ENCODE measurements at places on chromosomes 1 and 21. TPM values are rescaled to one million over a fixed set of nuclear protein-coding genes. Genes with fewer than 3 reads are reported as not detected.

DNA sequence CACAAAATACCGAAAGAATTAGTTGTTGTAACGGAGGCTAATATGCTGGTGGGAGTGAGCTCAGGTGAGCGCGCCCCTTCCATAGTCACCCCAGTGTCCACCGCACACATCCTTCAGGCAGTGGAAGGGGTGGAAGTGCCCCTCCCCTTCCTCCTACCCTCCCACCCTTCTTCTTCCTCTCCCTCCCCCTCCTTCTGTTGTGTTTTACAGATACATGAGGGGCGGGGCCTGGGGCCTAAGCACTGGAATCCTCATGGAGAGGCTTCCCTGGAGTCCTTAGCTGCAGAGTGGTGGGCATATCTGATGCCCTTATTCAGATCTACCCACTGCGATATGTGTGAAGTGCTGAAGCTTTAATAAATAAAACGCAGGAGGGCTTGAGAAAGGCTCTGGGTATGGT, 10.3 kb upstream of the ADARB1 start:
- no peaks in the 10 kb centered on the region for H3K36me3 ChIP-seq
- no peaks in the 10 kb centered on the region for H3K4me1 ChIP-seq
- H3K27me3 ChIP-seq = no peaks in the 10 kb centered on the region
- no peak overlapping the region for H3K27ac ChIP-seq

DNA sequence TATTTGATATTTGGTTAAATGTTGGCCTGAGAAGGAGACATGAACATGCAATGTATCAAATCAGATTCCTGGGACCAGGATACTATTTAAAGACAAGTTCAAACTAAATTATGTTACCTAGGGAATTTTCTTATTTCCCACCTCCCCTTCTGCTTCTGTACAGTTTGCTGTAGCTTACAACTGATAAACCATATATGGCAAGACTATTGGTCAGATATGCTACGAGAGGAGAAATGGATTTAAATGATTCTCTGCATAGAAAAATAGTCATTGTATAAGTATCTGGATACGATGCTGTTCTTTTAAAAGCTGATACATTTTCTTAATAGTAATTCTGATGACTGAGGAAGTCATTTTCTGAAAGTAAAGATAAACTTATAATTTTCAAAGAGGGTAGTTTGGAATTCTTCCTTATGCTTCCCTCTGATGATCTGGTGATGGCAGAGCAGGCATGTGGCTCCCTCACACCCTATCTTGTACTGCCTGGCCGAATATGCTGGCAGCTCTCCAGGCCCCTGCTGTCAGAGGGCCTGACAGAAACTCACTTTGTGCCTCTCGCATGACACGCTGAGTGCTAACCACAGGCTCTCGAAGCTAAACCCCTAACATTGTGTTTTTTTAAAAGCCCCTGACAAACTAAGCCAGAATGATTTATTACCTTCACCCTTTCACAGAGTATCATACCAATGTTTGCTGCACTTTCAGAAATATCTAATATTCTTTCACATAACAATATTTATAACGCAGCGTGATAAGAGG, 19.4 kb downstream of the RRP15 start:
- no peaks in the 10 kb centered on the region for H3K36me3 ChIP-seq
- H3K4me3 ChIP-seq = no peak overlapping the region
- H3K27me3 ChIP-seq = no peaks in the 10 kb centered on the region
- no peaks in the 10 kb centered on the region for H3K4me1 ChIP-seq
- no peak for DNase-seq
- no peak overlapping the region for H3K27ac ChIP-seq

Gene OR2T1
- not detected for total RNA-seq

DNA sequence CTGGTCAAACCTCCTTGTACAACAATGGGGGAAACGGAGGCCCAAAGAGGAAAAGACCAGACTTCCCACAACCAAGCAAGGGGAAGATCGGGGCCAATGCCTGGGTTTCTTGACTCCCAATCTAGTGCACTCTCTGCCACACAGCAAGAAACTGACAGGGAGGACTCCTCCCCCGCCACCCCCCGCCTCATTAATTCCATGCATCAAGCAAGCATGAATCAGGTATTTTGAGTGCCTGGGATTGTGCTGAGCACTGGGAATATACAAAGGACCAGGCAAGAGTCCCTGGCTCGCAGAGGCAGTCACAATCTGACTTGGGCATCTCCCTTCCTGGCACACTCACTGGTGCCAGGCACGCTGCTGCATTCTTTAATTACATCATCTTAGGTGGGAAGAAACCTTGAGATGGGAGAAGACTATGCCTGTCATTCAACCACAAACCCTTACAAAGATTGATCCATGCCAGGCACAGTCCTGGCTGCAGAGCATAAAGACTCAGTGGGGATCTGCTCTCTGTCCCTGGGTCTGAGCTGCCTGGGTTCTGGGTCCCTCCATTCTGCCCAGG, 4.4 kb upstream of the KCNC4 start:
- no peak overlapping the region for H3K27ac ChIP-seq
- H3K4me3 ChIP-seq = no peak overlapping the region
- no peak for DNase-seq
- H3K27me3 ChIP-seq = no peaks in the 10 kb centered on the region
- H3K36me3 ChIP-seq = no peaks in the 10 kb centered on the region

- no peak overlapping the region for H3K4me3 ChIP-seq
- H3K27me3 ChIP-seq = no peaks in the 10 kb centered on the region
- H3K27ac ChIP-seq = no peak overlapping the region
- H3K36me3 ChIP-seq = no peaks in the 10 kb centered on the region
- no peak for DNase-seq
Measured at GRCh38 chr21:29315131-29315749, 16.5 kb downstream of the BACH1 start.

Gene IFI44L
- 2.1 TPM for total RNA-seq

GRCh38 chr1:218454700-218455282, 109.7 kb downstream of the TGFB2 start:
- H3K4me1 ChIP-seq = peaks cover under 1% of the 10 kb centered on the region
- no peaks in the 10 kb centered on the region for H3K36me3 ChIP-seq
- H3K4me3 ChIP-seq = no peak overlapping the region
- DNase-seq = no peak
- no peaks in the 10 kb centered on the region for H3K27me3 ChIP-seq

Gene SELE
- total RNA-seq = 0.57 TPM

DNA sequence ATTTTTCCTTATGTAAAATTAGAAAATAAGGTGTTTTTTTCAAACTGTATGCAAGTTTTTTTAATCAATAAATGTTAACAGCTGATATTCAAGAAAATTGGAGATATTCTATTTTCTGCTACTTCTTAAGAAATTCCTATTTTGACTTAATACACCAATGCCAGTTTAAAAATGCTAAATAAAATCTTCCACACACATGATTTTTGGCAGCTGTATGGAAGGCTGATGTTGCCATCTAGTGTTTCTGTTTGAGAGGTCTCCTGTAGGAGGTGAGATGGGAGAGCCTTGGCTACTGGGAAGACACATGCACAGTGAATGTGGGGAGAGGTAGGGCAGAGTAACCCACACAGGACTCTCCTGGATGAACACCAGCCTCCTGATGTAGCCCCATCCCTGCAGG, 29.2 kb upstream of the OR2B11 start:
- no peak overlapping the region for H3K27ac ChIP-seq
- no peaks in the 10 kb centered on the region for H3K4me1 ChIP-seq
- H3K27me3 ChIP-seq = no peaks in the 10 kb centered on the region
- no peaks in the 10 kb centered on the region for H3K36me3 ChIP-seq

- H3K27ac ChIP-seq = no peak overlapping the region
- H3K36me3 ChIP-seq = no peaks in the 10 kb centered on the region
- H3K4me3 ChIP-seq = no peak overlapping the region
- no peak for DNase-seq
Measured at GRCh38 chr1:15051882-15052528, 101.5 kb upstream of the TMEM51 start.

Gene FCRL6
- total RNA-seq = not detected

Gene CCDC181
- total RNA-seq = not detected

Gene RUNX3
- 6.3 TPM for total RNA-seq

GRCh38 chr1:55311057-55311641, 96.0 kb upstream of the USP24 start:
- no peaks in the 10 kb centered on the region for H3K36me3 ChIP-seq
- no peak overlapping the region for H3K27ac ChIP-seq
- H3K27me3 ChIP-seq = no peaks in the 10 kb centered on the region
- H3K4me1 ChIP-seq = no peaks in the 10 kb centered on the region
- no peak overlapping the region for H3K4me3 ChIP-seq
- DNase-seq = no peak

DNA sequence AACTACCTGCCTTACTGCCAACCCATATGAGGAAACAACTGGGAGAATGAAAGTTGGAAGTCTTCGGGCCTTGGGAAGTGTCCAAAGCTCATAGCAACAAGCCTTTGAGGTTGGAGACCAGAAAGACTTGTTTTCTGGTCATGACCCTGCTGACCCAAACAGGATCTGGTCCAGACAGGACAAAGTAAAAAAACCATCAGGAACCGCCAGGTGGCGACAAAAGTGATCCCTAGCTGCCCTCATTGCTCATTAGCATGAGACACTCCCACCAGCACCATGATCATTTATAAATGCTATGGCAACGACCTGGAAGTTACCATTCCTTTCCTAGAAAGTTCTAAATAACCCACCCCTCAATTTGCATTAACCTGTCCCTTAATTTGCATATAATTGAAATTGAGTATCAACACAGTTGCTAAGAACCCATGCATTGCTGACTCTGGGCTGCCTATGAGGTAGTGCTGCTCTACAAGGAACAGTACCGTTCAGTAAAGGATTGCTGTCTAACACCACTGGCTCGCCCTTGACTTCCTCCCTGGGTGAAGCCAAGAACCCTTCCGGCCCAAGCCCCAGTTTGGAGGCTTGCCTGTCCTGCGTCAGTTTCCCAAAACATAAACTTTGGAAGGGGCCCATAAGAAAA, 89.0 kb downstream of the URB2 start:
- no peak overlapping the region for H3K27ac ChIP-seq
- no peaks in the 10 kb centered on the region for H3K4me1 ChIP-seq
- DNase-seq = no peak
- H3K27me3 ChIP-seq = no peaks in the 10 kb centered on the region
- no peaks in the 10 kb centered on the region for H3K36me3 ChIP-seq
- no peak overlapping the region for H3K4me3 ChIP-seq

DNA sequence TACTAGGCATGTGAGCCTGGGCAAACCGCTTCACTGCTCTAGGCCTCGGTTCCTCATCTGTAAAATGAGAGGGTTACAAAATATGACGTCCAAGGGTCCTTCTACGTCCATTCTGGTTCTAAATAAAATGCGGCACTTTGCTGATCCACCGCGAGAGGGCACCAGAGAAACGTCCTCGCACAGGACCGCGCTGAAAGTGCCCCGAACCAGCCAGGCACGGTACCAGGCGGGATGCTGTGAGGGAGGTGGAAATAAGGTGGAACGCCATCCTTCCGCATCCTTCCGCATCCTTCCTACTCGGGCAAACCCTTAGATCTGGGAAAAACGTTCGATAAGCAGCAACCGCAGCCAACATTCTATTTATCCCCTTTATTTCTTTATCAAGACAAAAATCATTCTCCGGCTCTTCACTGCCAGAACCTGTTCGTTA, 60.3 kb upstream of the KRTAP19-8 start:
- H3K4me1 ChIP-seq = no peaks in the 10 kb centered on the region
- no peak overlapping the region for H3K27ac ChIP-seq
- H3K27me3 ChIP-seq = no peaks in the 10 kb centered on the region

Gene MIXL1
- not detected for total RNA-seq

- H3K36me3 ChIP-seq = no peaks in the 10 kb centered on the region
- no peak overlapping the region for H3K4me3 ChIP-seq
- peak overlapping the region; percentile 36 for H3K27ac ChIP-seq
- H3K27me3 ChIP-seq = no peaks in the 10 kb centered on the region
- DNase-seq = no peak
- H3K4me1 ChIP-seq = peaks cover 8% of the 10 kb centered on the region
Measured at GRCh38 chr1:226135709-226136108, 50.8 kb downstream of the ACBD3 start.

Gene PRRX1
- 30.5 TPM for total RNA-seq

GRCh38 chr1:43531906-43532584, 1.4 kb downstream of the PTPRF start:
- peak overlapping the region; percentile 98 for H3K27ac ChIP-seq
- peak overlapping the region; percentile 61 for H3K4me3 ChIP-seq
- H3K4me1 ChIP-seq = peaks cover 7% of the 10 kb centered on the region
- no peaks in the 10 kb centered on the region for H3K36me3 ChIP-seq
- DNase-seq = peak; percentile 57

- no peaks in the 10 kb centered on the region for H3K27me3 ChIP-seq
- H3K36me3 ChIP-seq = no peaks in the 10 kb centered on the region
- H3K4me3 ChIP-seq = no peak overlapping the region
- H3K4me1 ChIP-seq = no peaks in the 10 kb centered on the region
Measured at GRCh38 chr1:185864331-185864730, 130.1 kb downstream of the HMCN1 start.

Gene DUSP23
- 76.7 TPM for total RNA-seq

DNA sequence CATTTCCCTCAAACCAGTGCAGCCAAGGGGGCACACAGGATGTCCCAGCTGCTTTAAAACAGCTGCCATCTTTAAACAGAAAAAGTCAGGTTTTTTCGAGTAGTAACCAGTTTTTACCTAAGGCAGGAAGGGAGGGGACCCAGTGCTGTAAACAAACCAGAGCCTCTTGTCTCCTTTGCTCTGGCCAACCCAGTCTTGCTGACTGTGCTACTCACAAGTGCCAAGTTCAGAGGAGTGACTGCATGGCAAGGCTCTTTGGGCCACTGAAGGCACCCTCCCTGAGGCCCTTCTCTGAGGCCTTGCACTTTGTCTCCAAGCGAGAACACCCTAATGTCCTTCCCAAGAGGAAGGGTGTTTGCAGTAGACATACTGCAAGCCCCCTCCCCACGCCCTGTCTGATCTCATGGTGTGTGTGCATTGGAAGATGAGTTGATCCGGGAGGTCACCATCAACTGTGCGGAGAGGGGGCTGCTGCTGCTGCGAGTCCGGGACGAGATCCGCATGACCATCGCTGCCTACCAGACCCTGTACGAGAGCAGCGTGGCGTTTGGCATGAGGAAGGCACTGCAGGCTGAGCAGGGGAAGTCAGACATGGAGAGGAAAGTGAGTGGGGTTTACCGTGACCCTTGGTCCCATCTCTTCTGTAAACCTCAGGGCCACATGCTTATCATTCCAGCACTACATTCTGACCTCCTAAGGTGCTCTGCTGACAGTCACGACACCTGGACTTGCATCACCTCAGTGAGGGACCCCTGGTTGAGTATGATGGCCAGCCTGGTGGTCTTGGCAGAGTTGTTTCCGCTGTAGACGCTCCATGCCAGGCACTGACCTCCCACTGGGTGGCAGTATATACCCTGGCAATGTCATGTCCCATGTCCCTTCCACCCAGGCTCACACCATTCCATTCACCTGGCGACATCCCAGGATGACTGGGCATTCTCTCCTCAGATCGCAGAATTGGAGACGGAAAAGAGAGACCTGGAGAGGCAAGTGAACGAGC, 4.7 kb downstream of the DNALI1 start:
- H3K27ac ChIP-seq = no peak overlapping the region
- no peaks in the 10 kb centered on the region for H3K27me3 ChIP-seq
- DNase-seq = no peak
- no peak overlapping the region for H3K4me3 ChIP-seq
- H3K36me3 ChIP-seq = no peaks in the 10 kb centered on the region

- H3K27ac ChIP-seq = peak overlapping the region; percentile 84
- no peaks in the 10 kb centered on the region for H3K36me3 ChIP-seq
- H3K27me3 ChIP-seq = no peaks in the 10 kb centered on the region
- DNase-seq = peak; percentile 76
Measured at GRCh38 chr21:26846036-26846931, 1.1 kb upstream of the ADAMTS1 start.

Data from Peyer's patch (tissue), 4 donors.